Stimulated activated CD4-positive, alpha-beta T cell treated with anti-CD3 and anti-CD28 coated beads, Interleukin-15, amount 100 ng/mL, for 48 hours (primary cell): ENCODE measurements at places on chromosomes 5 and 9.

DNA sequence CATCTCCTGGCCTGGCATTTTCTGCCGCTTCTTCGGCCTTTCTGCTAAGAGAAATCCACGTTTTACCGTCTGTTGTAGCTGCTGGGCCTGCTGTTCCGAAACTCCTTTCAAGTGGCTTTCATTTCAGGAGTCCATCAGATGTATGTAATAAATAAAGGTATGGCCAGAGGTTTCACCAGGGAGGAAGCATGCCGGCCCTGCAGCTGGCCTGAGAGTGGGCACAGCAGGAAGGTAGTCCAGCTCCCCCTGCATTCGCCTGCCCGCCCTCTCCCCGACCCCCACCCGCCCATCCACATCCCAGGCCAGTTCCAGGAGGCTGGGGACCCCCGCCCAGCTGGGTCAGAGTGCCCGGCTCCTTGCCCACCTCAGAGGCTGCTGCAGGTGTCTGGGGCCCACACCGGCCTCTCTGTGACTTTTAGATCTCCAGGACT lies 46.4 kb upstream of the EXOC3 start:
- no peak for DNase-seq

DNA sequence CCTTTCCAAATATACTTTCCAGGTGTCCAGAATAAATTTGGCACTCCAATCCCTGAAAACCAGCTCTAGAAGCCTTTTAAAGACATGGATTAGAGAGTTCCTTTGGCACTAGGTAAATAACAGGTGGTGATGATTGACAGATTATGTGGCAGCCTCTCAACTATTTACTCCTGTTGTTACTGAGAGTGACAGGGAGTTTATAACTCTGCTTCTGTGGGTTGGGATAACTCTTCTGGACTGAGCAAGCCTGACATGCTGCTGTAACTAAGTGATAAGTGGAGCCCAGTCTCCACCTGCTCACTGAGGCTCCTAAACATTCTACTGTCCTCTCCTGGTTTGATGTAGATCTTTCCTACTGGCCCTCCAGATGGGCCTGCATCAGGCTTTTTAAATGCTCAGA lies 693.2 kb upstream of the FTMT start:
- no peak for DNase-seq

DNA sequence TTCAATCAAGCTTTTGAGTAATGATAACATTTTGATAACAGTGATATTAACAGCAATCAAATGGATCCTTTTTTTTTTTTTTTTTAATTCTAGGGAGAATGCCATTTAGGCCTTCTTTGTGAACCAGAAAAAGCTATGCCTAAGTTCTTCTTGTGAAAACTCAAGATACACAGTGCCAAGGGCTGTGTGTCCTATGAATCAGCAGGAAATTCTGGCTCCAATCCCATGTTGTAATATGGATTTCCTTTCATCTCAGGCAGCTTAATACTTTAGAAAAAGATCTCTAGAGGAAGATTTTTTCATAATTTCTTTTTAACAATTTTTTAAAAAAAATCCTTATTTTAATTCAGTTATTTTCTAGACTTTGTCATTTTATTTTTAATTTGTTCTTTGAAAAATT lies 96.1 kb downstream of the NUDT12 start:
- DNase-seq = no peak

GRCh38 chr9:132973713-132974112 lies 4.8 kb upstream of the GFI1B start:
- no peak for DNase-seq

DNA sequence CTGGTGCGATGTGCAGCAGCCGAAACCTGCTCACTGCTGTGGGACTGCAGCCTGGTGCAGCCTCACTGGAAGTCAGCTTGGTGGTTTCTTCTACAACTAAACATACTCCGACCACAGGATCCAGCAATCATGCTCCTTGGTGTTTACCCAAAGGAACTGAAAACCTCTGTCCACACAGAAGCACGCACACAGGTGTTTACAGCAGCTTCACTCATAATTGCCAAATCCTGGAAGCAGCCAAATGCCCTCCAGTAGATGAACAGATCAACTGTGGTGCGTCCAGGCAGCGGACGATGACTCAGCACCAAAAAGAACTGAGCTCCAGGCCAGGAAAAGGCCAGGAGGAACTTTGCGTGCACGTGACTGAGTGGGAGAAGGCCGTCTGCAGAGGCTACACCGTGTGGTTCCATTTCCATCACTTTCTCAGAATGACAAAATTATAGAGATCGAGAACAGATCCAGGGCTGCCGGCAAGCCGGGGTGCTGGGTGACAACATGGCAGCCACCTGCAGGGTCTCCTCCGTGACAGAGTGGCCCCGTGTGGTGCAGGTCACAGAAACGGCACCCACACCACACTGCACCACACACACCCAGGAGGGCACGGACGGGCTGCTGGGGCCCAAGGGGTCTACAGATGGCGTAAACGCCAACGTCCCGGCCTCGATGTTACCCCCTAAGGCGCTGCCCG lies 23.1 kb upstream of the NSMF start:
- no peak for DNase-seq

- no peak for DNase-seq
Measured at GRCh38 chr9:82526577-82526976, 536.4 kb downstream of the RASEF start.

DNA sequence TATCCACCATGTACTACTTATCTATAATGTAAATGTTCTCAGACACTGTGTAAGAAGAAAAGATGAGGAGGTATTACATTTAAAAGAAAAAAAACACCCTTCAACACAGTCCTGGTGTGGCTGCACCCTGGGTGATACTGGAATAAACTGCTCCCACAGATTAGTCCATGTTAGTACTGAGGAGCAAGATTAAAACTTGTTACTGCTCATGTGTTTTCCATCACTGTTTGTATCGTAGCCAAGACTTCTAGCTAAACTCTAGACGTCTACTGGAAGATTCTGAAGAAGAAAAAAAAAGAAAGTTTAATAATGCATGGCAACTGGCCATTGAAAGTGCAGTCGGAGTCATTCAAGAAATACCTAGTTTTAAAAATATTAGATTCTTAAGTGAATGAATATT lies at the start of gene ASPN:
TSS of gene ASPN (minus strand) at position 178 of the 400 bp plus-strand sequence.
- no peak for DNase-seq

- no peak for DNase-seq
Measured at GRCh38 chr9:105457560-105458294, 9.9 kb downstream of the FSD1L start.

GRCh38 chr5:128870373-128870772 lies 94.9 kb upstream of the SLC27A6 start:
- no peak for DNase-seq

- no peak for DNase-seq
Measured at GRCh38 chr5:159211729-159212174, 2.4 kb upstream of the RNF145 start.

DNA sequence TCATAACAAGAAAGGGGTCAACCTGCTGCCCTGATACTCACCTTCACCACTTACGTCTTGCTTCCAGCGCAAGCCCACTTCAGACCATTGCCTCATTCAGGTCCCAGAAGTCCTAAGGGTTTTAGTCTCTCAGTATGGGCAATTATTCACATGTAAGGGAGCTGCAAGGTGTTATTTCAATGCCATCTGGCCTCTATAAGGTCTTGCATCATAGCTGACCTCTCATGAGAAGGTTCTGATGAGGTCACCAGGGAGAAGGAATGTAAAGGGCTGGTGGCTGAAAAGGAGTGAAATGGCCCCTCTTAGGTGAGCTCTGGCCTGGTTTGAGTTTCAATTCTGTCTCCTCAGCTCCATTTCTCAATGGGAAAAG lies 1.5 kb upstream of the MARCHF3 start:
- DNase-seq = no peak

DNA sequence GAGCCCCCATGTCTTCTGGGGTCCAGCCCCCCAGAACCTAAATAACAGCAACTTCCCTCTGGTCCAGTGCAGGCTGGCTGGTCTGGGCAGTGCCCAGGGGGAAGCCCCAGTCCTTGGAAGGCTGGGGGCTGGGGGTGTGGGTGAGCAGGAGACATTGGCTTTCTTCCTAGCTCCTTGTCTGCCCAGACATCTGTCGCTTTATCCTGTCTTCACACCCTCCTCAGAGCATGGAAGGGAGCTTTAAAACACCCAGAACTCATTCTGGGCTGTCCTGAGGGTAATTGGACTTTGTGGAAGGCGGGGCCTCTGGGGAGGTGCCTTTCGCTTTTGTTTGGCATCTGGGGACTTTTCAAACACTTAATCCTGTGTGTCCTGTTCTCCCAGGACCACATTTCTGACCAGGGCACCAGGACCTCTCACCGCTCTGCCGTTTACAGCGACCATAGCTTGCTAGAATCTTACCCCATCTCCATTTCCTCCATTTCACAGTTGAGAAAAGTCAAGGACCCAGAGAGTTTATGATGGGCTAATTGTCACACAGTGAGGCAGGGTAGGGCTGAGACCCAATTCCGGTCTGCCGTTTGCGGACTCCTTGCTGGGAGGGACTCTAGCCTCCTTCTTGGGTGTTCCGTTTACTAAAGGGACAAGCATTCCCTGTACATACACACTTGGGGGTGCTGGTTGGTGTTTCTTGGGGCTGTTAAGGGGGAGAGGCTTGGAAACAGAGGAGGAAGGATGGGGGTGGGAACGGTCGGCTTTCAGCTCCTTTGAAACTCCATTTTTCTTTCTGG lies 1.1 kb downstream of the GSN start:
- DNase-seq = no peak
